ENCODE measurements at places on chromosomes 7 and 10.

- DNase-seq = no peak
These were observed 75.8 kb downstream of the LSMEM1 start for GRCh38 chr7:112556633-112557032.

DNA sequence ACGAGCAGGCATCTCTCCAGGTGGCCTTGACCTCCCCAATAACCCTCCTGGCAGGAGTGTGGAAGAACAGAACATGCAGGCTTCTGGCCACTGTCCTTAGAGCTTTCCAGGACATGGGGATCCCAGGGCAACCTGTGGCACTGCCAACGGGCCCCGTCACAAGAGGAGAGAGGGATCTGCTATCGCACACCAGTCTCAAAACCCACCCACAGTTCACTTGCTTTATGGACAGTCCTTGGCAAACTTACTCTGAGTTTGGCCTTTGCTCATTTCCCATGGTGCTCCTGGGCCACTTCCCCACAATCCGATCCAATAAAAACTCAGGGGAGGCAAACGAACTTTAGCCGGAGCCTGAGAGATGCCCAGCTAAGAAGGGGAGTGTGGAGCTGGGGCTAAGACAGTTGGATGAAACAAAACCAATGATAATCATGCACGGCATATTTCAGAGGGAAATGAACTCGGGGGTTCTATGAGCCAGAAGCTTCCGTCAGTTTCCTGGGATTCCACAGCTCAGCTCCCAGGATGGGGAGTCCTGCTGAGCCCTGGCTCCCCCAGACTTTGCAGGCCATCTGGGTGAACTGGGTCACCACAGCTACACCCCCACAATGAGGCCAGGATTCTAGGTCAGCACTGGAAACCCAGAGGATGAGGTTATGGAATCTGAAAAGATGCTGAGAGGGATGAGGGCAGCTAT lies 158.4 kb downstream of the NEURL1 start:
- DNase-seq = no peak

DNA sequence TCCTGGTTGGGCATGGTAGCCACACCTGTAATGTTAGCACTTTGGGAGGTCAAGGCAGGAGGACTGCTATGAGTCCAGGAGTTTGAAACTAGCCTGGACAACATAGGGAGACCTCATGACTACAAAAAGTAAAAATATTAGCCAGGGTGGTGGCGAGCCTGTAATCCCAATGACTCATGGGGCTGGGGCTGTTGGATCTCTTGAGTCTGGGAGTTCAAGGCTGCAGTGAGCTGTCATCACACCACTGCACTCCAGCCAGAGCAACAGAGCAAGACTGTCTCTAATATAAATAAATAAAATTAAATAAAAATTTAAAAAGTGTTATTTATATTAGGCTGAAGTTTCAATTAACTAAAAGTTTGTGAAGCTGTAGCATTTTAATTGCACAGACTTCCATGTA lies 207.3 kb downstream of the NXPH1 start:
- DNase-seq = no peak

GRCh38 chr10:84012831-84013458 lies 126.4 kb upstream of the GHITM start:
- DNase-seq = no peak

DNA sequence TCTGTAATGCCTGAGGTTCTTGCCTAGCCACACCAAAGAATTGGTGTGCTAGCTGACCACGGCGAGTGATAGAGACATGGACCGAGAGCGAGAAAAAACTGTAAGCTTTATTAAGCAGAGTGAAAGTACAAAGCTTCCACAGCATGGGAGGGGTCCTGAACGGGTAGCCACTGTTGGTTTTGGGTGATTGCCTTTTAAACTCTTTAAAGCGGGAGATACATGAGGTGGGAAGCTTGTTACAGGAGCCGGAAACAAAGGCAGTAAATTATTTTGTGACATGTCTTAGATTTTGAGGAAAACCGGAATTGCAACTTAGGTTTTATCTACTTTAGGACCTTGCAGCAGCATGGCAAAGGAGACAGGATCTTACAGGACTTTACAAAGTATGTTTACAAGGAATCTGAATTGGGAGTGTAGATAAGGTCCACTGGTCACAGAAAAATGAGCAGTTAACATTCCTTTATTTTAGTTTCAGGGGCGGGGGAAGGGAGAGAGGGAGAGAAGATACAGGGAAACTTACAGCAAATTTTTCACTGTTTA lies 252.7 kb upstream of the MBL2 start:
- DNase-seq = no peak
